ENCODE measurements at places on chromosomes 5 and 9.
A peak's percentile ranks its signal among the peaks of the same experiment; 100 is the strongest.

DNA sequence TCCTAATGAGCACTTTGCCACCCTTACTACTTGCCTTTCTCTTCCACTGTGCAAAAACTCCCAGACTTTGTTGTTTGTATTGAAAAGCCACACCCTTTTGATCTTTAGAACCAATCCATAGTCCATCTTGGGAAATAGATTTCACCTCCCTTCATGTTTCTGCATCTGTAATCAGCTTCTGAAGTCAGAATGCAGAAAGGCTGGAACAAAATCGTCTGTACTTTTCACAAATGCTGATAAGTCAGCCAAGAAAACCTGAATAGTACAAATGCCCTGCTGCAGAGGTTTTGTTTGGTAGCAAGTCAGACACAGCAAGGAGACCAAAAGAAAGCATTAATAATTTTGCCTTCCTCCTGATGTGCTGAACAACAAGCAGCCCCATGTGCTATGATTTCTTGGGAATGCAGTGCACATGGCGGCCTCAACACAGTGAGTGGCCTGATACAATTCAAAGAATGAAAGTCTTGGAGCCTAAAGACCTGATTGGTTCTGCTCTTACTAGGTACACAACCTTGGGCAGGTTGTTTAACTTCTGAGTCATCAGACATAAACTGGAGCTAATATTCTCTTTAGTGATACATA is 59.2 kb upstream of the STK32A start:
- DNase-seq = no peak

DNA sequence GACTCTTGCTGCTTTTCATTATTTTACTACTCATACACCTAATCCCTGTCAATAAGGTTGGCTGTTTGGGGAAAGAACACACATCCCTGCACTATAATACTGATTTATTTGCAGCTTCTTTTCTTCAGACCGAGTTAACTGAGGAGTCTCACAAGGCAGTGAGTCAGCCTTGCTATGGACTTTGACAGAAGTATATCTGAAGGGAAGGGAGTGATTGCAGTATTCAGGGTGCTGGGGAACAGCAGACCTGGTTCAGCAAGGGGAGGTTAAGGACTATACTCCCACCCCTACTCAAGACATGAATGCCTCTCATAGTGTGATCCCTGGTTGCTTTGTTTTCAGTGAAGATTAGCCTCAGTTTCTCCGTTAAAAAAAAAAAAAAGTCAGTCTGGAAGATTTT is 99.8 kb downstream of the TLE4 start:
- no peak for DNase-seq

DNA sequence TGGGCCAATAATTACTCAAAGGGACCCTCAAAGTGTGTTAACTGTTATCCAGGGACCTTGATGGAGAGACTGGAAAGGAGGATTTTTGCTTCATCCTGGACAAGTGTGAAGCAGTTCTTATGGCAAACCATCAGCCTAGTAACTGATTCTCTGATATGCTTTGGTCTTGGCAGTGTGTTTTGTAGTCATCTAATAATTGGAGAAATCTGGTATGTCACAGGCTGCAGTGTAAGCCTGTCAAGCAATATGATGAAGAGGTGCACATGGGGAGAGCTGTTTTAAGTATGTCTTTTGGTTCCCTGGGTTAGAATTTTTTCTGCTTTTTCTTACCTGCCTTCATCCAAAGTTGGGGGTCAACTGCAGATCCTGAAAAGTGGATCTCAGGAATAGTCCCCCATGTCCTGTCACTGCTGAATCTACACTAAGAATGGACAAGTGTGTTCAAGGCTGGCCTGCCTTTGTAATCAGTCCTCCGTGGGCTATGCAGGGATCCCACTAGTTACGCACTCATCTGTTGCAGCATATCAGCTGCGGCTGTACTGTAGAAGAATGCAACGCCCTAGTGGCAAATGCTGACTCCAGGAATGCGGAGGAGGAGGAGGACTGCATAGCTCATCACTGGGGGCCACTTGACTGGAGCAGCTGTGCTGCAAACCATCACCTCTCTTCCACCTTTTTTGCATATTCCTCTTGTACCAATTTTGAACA is 1.9 kb downstream of the SPTAN1 start:
- DNase-seq = peak; percentile 6

DNA sequence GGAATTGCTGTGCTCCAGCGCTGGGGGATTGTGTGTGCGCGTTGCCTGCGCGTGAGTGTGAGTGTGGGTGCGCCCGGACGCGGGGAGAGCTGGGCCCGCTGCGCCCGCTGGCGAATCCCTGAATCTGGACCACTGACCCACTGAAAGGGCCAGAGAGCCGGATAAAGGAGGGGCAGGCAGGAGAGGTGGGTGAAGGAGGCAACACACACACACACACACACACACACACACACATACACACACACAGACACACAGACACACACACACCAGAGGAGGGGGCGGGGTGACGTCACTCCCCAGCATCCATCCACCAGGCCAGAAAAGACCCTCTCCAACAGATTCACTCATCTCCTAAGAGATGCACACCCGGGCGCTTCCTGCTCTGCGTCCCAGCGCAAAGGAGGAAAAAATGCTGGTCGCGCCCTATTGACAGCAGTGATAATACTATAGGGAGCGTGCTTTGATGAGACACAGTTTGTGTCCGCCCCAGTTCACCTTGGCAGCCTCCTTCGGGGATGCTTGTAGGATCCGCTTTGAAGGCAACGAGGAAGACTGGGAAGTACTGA is 1059.1 kb upstream of the DMAC1 start:
- DNase-seq = no peak

- no peak for DNase-seq
Observed at GRCh38 chr5:160448886-160449285, 27.2 kb downstream of the PTTG1 start.

DNA sequence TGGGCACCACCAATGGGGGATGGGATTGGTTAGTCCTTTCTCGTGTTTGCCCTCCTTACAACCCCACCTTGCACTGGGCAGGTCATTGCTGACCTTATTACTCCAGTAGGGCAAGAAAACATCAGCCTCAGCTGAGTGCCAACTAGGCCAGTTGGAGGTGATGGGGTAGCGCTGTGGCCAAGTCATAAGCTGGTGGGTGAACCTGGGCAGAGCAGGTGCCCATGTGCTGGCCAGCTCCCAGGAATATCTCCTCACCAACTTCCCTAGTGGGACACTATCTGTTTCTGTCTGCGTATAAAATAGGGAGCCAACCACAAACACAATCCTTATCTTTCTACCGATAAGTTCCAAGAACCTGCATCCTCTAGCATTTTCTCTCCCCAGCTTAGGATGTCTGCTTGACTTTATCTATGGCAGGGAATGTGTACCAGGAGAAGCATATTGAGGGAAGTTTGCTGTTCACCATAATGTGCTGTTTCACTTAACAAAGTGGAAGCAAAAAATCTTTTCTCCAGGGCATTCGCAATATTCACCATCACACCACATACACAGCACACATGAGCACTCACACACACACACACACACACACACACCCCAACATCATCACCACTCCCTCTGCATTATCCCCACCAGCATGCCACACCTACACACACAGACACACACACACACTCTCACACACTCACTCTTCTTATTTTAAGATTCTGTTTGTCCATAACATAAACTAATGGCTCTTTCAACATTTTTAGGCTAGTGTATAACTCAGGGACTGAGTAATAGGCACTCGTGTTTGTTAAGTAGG is 390.0 kb downstream of the ENC1 start:
- no peak for DNase-seq

DNA sequence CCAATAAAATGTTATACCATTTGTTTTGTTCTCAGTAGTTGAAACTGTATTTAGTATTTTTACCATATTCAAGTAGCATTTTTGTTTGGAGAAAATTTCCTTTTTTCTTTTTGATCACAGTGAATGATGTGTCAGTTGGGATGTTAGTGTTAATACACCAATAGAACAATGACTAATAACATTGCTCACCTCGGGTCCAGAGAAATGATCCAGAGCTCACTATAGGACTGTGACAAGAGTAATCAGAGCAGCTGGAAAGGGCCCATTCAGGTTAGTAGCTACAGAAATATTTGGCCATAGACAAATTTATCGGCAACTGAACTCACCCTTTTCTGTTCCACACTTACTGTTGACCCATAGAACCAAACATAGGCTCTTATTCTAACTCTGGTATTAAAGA is 989.2 kb downstream of the TLE4 start:
- no peak for DNase-seq

GRCh38 chr9:121266906-121267650 is 884 bp upstream of the GSN start:
- DNase-seq = no peak

- DNase-seq = no peak
Observed at GRCh38 chr5:146586752-146587151, 70.8 kb upstream of the GPR151 start.

DNA sequence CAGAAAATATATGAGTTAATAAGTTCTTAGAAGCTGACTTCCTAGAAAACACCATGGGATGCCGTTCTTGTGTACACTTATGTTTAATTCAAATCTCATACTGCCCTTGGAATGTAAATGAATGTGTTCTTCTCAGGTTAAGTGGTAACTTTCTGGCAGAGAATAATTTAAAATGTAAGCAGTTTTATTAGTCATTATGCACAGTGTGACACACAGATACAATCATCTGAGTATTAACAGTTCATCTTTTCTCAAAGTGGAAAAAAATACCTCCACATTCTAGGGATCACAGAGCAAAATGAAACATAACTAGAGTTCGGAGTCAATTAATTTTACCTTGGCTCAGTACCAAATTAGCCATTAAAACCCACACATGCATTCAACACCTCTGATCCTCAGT is 508.1 kb downstream of the CDH9 start:
- no peak for DNase-seq

DNA sequence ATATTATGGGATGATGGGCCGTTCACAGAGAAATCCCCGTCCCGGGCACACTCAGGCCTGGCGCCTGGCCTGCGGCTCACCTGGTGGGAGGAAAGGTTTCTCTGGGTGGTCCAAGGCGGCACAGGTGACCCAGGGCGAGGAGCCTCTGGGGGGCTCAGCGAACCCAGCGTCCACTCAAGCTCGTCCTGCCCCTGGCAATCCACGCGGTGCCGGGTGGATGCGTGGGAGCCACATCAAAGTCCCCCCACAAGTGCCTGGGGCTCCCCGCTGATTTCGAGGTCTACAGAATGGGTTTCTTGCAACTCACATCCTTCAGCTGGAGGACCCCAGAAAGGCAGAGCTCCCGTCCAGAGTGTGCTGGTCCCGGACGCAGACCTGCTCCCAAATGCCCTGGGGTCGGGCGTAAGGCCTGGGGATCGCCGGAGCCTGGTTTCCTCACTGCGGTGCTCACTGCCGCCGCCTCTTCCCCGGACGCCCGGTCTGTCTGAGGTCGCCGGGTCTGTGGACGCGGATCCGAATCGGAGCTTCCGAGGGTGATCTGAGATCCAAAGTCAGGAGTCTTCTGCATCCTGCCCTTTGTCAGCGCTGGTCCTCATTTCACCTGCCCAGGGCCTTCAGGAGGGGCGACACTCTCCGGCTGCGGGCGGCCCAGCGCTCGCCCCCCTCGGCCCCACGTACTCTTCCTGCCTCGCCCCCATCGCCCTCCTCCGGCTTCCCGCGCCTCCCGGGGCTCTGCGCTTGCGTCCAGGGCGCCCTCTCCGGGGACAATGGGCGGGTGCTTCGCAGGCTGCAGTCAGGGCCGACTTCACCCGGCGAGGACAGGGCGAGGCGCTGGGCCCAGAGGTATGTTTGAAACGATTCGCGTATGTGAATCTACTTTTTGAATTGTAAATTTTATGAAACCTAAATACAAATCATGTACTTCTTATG is 20.0 kb upstream of the RUFY1 start:
- peak; percentile 29 for DNase-seq

GRCh38 chr5:105970919-105971318 is 1699.8 kb downstream of the EFNA5 start:
- no peak for DNase-seq

GRCh38 chr5:178854284-178854683 is 5.5 kb upstream of the ZNF354B start:
- no peak for DNase-seq

DNA sequence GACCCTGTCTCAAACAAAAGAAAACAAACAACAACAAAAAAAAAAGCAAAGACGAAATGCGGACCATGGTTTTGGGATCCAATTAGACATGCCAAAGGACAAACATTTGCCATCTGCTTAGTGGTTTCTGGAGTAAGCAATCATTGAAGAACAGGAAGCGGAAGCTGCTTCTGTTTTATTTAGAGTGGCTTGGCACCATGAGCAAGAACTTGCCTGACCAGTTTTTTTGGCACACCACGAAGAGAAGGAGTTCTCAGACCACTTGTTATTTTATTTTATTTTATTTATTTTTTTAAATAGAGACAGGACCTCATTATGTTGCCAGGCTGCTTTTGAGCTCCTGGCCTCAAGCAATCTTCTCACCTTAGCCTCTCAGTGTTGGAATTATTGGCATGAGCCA is 17.0 kb downstream of the BTF3 start:
- no peak for DNase-seq

- DNase-seq = no peak
Observed at GRCh38 chr5:99949969-99950524, 585.1 kb upstream of the FAM174A start.

DNA sequence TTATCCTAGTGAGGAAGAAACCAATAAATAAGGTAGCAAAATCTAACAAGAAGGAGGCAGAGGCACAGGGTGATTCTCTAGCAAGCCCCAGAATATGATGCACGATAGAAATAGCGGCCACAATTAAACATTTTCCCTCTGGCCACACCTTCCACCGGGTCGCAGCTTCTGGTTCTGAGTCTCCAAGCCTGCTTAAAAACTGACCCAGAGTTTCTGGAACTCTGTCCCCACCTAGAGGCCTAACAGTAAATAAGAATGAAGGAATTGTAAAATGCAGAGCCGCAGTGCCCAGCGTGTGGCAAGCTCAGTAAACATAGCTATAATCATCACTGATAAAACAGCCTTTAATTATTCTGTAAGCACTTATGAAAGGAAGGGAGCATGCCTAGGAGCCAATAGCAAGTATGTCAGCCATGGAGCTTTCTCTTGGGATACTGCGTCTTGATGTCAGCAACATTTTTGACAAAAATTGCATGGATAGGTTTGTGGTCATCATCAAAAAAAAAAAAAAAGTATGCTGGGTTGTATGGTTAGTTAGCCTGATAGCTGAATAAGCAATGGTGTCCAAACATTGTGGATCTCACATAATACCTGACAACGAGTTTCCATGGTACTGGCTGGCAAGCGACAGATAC is 465.5 kb downstream of the DNAH5 start:
- no peak for DNase-seq

DNA sequence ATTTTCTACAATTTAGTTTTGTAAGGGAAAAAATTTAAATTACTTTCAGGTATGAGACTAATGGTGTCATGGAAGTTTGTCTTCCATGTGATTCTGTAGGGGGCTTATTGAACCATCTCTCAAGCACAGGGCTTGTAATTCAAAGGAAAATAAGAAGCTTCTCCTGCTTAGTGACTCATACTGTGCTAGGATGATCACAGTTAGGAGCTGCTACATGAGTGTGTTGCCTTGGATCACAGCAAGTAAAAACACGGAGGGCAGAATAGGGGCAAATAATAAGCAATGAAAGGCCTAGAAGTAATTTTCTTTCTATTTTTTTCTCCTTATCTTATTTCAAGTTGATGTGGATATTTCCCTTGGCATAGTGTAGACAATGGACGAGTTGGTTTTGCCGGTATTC is 28.9 kb downstream of the TMEM167A start:
- DNase-seq = no peak
